T1000 (cell line): ENCODE measurements at places on chromosomes 13 and 19.

DNA sequence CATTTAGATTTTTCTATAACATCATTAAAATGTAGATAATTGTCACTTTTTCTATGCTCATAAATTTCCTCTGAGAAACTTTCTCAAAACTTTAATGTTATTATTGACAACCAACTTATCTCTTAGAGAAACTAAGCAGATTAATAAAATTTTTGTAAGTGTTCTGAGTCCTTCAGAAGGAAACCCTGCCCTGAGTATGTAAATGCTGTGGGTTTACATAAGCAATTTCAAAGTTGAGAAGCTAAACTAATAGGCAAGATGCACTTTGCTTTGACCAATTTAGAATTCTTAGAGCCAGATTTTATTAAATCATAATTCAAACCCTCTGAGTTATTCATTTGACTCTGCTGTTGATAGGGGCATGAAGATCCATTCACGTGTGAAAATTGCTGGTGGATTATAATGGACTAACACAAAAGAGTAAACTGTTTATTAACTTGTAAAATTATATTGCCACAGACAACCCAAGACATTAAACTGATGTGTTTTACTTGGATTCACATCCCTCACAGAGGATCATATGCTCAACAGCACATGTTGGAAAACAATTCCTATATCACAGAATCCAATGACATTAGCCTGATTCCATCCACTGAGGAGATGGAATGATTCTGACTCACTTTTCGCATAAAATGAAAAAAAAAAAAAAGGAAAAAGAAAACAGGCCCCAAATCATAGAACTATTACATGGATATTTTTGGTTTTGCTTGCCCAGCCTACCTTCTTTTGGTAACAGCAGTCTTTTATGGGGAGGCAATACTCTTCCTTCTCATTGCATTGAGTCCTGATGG is 453.7 kb upstream of the HTR2A start:
- DNase-seq = no peak

DNA sequence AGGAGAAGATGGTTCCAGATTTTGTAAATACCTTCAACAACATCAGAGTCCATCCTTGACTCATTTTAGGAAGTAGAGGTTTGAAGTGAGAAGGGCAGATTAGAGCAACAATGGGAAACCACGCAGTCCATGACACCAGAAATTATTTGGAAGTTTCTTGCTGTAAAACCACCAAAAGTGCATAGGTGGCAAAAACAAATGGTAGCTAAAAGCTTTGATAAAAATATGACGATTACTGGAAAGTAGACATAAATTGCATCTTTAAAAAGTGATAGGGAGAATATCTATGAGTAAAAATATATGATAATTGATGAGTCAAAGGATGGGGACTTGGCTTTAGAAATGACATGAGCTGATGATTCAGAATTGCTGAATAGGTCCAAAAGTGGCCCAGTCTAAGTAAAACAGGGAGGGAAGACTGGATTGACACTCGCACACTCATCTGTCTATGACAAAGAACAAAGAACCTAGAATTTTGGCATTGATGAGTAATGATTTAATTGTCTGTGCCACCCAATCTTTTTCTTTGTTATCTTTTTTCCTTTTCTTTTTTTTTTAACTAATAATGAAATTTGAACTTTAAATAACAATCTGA is 472.2 kb downstream of the MYO16 start:
- DNase-seq = no peak

GRCh38 chr19:19597809-19598306 is 20.6 kb downstream of the PBX4 start:
- no peak for DNase-seq

GRCh38 chr13:112697756-112698655 is 8.2 kb downstream of the ATP11A start:
- no peak for DNase-seq

GRCh38 chr19:55460670-55461258 is 678 bp downstream of the ISOC2 start:
- DNase-seq = no peak

DNA sequence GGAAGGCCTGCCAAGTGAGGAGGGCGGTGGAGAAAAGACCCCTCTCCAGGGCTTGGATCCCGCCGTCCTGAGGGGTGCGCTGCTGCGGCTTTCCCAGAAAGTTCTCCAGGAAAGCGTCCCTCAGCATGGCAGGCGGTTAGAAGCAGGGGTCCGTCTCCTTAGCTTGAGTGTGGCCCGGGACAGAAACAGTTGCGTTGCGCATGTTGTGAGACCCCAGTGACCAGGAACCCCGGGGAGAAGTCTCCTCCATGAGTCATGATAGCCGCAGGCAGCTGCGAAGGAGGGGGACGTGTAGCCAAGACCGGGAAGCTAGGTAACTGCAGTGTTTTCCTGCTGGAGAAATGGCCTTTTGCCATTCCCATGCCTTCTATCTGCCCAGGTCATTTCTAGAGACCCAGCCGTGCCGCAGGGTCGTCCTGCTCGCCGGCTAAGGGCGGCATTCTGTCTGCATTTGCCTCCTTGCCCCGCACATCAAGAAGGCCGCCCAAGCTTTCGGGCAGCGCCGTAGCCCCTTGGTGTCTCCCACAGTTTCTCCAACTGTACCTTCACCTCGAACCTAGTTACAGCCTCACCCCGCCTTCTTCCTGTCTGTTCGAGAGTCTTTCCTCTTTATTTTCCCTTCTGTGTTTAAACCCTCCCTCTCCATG is 64.3 kb downstream of the TM9SF2 start:
- DNase-seq = no peak

DNA sequence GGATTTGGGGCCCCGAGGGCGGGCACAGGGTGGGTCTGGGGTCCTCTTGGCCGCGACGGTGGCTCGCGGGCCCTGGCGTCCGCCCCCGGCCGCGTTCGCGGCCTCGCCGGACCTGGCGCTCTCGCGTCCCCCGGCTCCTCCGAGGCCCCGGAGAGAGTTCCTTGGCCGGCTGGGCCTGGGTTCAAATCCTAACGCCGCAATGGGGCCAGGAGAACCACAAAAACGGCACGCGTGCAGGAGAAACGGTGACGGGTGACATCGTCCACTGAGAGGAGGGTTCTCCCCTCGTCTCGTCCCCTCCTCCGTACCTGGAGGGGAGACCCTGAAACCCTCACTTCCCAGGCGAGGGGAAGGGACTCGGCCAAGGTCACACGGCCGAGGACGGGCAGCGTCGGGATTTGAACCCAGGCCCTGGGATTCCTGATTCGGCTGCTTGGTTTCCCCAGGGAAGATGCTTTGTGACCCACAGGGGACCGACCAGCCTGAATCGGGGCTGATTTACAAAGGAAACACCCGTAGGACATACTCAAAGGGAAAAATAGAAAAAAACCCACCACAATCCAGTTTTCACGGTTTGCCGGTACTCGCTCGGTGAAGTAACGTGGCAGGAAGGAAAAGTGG is 624 bp downstream of the SAFB start:
- DNase-seq = no peak

DNA sequence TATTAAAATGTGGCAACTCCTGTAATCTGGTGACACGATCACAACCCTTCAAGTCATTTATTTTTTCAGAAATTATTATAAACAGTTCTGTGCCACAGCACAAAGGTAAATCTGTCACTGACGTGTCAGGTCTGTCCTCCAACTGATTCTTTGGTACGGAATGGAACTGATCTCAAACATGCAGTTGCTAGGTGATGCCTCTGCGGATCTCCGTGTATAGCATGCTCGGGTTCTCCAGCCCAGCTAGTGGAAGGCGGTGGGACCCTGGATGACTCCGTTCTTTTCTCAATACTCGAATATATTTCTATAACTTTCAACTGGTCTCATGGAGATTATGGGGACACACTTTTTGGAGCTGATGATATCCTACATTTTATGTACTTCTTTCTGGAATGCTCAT is 11.0 kb downstream of the RANBP3 start:
- no peak for DNase-seq

DNA sequence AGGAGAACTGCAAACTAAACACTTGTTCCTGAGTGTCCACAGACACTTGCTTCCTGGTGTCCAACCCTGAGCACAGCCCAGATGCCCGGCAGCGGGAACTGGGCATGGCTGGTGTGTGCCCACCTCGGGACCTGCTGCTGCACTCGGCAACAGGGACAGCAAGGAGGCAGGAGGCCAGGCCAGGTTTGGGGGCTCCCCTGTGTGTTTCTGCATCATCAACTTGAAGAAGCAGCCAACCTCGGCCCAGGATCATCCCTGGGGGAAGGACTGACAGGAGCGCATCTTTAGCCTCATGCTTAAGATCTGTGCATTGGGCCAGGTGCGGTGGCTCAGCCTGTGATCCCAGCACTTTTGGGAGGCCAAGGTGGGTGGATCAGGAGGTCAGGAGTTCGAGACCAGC is 35.1 kb upstream of the LDLR start:
- no peak for DNase-seq

GRCh38 chr13:27792393-27793218 is at the start of gene GSX1:
Gene GSX1, plus strand, starts transcription at chr13:27792483. Its CDS starts 208 bp downstream, at chr13:27792691.
- no peak for DNase-seq

- no peak for DNase-seq
Observed at GRCh38 chr13:76609643-76610042, 276.6 kb downstream of the KCTD12 start.

DNA sequence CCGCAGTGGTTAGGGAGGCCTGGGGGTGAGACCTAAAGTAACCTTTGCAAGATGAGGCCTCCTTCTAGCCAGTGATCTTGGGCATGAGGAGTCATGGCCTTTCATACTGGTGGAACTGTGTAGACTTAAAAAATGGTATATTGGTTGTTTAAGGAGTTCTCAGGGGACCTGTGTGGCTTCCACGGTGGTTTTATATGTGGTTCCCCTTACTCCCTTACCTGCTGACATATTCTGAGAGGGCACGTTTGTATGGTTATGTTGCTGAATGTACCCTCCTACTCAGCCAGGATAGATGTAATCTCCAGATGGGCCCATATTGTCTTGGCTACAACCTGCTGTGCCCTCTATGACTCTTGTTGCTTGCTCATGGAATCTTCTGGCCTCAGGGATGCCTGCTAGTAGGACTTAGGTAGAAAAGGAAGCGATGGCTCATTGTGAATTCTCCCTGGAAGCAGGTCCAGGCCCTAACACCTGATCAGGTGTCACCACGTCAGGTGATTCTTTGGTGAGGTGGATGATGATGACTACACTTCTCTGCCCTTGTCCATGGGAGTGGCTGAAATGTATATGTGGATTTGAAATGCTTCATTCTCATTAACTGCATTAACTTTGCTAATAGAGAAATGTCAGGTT is 1.8 kb downstream of the ZNF460 start:
- DNase-seq = no peak

DNA sequence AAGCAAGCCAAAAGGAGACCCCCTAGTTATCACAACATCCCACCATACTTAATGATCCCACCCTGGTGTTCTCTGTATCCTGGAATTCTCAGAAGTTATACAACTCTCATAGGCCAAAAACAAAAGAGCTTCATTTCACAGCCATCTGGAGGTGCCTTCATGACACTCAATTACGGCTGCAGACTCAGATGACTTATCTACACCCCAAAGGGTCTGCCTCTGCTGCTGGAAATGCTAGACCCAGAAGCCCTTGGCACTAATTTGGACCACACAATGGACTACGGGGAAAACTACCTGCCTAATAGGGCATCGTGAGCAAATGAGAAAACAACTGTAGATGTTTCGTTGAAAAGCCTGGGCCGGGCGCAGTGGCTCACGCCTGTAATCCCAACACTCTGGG is 40.2 kb downstream of the BRD4 start:
- DNase-seq = no peak

GRCh38 chr13:19090495-19090894 is 91.1 kb downstream of the TUBA3C start:
- no peak for DNase-seq

- no peak for DNase-seq
Observed at GRCh38 chr13:35228536-35228935, 248.0 kb downstream of the MAB21L1 start.

DNA sequence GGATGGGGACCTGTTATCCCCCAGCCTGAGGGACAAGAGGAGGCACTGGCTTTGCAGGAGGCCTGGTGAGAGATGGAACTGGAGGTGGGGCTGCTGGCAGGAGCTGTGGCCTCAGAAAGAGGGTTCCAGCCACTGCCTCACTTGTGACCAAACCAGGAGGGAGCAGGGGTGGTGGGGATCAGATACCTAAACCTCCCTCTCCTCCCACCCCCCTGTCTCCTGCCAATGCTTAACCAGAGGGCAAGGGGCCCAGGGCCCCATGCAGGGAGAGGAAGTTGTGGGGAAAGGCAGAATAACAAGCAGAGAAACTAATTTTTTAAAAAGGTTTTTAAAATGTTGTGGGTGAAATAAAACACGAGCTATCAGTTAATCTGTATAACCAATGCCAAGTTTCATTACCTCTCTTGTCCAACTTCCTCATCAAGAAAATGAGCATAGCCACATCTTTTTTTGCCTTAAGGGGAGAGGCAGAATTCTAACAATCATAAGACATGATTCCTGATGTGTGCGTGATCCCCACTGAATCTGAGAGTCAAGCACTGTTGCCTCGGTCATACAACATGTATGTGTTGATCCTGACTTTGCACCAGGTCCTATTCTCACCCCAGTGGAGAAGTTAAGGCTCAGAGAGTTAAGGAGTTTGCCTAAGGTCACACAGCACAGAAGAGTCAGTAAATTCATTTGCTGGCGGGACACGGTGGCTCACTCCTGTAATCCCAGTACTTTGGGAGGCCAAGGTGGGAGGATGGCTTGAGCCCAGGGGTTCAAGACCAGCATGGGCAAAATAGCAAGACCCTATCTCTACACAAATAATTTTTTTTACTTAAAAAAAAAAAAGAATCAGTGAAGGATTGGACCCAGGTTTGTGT is 12.9 kb downstream of the FXYD5 start:
- no peak for DNase-seq

DNA sequence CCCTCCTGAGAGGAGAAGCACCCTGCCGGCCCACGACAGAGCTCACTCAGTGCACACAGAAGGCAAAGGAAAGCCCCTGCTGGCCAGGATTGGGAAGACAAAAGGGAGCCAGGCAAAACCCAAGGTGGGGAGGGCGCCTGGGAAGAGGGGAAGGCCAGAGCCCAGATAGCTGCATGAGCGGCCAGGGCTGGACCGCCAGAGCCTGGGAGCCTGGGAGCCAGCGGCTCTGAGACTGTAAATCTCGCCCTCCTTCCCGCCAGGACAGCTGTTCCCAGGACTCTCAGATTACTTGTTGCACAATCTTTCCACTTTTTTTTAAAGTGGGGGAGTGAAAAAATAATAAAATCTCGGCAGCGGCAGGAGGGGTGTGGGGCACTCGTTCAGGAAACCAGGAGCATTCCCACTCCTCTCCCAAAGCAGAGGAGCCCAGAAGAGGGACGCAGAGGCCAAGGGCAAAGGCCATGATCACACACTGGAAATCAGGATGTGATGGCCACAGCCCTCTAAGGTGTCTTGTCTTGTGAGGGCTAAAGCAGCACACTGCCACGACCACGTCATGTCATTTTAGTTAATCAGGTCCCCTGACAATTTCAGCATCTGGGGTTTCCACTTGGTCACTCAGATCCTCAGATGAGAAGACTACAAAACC is 19.6 kb upstream of the EPHX3 start:
- DNase-seq = peak; percentile 65
